ENCODE measurements at places on chromosomes 1 and 21.

DNA sequence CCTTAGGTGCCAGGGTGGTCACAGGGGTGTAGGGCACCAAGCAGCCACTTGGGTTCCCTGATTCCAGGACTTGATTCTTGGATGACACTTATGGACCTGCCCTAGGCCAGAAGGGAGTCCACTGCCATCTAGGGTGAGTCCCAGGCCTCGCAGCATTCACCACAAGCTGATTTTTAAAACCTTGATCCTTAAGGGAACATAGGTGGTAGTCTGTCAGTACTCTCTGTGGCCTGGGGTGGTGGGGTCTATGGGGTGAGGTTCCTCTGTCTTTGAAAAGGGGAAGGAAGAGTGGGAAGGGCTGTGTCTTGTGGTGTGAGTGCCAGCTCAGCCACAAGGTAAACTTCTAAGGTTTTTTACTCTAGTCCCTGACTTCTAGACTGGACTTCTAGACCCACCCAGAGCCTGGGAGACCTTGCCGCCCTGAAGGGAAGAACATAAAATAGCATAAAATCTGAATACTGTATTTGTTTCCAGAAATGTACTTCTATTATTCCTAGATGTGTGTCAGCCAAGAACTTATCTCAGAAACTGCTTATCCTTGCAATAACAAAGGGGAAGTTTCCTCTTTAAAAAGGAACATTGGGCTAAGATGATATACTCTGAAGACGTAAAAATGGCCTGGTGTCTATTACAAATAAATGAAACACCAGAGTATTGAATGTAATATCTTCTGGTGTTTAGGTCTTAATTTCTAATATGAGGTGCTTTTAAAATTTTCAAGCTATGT lies 757.3 kb downstream of the LTN1 start:
- no peak for DNase-seq

- no peak for DNase-seq
Measured at GRCh38 chr1:205945069-205945468, 1.8 kb upstream of the SLC26A9 start.

DNA sequence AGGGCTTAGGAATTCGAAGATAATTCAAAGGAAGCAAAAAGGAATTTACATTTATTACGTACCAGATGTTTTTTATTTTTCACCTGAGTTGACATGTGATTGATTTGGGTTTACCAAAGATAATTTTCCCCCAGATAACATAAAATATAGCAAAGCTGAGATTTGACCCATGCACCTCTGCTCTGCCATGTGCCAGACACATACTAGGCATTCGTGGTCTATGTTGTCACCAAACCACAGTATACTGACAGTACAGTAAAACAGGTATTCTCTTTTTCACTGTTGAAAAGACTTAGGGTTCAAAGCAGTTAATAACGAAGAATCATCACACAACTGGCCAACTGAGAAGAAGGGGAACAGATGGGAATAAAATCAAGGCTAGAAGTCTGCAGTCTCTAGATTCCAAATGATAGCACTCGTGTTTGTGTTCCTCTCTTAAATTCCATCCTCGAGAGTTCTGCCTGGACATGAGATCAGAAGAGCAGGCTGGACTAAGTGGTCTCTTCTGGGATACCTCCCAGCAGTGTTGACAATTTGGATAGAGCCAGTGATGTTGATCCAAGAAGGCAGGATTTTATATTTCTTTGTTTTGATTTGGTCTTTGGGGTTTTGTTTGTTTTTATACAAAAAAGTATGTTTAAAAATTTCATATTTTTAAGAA lies 85.3 kb upstream of the RAVER2 start:
- no peak for DNase-seq

DNA sequence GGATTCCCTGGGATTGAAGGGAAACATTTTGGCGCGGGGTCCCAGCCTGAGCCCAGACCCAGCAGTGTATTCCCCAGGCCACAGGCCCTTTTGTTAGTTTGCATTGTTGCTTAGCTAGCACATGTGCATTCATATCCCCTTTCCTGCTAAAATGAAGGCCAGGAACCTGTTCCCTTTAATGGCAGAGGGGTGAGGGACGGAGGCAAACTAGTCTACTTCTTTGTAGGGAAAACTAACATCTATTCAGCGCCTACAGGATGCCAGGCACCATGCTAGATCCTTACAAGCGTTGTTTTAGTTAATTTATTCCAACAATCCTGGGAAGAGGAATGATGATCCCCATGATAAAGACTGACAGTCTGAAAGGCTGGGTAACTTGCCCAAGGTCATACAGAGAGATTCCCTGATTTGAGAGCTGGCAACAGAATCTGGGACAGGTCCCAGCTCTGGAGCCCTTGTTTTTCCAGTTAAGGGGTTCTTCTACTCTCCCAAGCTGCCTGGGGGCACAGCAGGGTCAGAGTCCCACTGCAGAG lies 595 bp upstream of the E2F2 start:
- no peak for DNase-seq

DNA sequence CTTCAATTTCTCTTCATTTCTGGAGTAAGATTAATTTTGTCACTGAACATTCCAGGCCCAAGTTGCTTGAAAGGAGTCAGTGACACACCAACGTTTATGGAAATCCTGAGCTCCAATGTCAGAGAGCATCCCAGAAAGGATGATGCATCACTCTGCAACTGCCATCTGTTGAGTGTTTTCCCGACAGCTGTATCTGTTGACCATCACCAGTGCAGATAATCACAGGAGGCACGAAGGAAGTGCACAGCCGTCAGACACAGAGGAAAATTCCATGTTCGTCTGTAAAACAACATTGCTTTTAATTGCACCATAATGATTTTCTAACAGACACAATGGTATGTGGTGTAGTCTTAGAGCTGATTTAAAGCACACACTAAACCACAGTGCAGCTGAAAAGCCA lies 376.7 kb upstream of the ADGRL2 start:
- no peak for DNase-seq

GRCh38 chr1:92899780-92900179 lies 61.5 kb downstream of the DIPK1A start:
- no peak for DNase-seq

- DNase-seq, result no peak
Measured at GRCh38 chr1:205494115-205494514, 10.4 kb upstream of the CDK18 start.

- DNase-seq, result no peak
Measured at GRCh38 chr1:221841251-221841982, 99.5 kb upstream of the DUSP10 start.

DNA sequence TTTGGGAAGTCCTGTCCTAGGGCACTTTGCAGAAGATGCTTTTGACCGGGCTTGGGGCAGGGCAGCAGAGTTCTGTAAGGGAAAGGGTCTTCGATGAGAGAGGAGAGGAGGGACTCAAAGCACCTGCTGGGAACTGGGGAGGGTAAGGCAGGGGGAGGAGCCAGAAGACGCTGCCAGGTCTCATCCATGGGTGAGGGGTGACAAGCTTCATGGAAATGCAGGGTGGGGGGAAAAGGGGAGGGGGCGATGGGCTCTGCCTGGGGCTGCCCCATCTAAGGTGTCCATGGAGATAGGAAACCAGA lies 20.9 kb upstream of the C2CD2 start:
- no peak for DNase-seq

GRCh38 chr21:40471103-40471502 lies 375.9 kb downstream of the DSCAM start:
- no peak for DNase-seq

DNA sequence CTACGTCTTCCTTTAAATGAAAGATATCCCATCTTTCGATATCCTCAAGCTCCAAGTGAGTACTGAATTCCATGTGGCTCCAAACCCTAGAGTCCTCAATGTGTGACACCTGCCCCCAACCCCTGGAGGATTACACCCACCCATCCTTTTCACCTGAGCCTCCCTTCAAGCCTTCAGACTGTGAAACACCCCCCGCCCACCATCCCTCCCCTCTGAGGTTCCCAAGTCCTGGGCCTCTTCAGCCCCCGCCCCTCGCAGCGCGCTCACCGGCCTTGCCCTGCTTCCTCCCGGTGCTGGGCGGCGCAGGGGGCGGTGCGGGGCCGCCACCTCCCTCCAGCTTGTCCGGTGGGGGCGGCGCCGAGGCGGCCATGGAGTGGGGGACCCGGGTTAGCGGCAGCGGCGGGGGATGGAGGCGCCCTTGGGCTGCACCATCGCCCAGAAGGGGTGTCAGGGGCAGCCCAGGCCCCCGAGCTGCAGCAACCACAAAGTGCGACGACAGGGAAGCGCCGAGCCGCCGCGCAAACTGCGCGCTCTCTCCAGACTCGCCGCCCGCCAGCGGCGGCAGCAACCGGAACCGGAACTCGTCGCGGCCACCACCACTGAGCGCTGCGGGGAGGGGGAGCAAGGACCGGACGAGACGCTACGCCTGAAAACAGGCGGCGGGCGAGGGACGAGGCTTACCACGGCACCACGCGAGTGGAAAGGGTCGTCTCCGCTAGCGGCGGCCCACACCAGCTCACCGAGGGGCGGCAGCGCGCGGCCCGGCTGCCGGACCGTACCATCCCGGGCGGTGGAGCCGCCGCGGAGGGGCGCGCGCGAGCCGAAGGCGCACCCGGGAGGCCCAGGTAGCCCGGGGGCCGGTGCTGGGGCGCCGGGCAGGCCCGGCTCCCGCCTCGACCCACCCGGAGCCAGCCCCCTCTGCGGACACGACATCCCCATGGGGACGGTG lies at the start of gene PYGO2:
Gene PYGO2 (minus strand): TSS at position 576 of the 949 bp plus-strand sequence. CDS start 206 bp downstream, at position 370.
- no peak for DNase-seq

GRCh38 chr1:116397728-116398127 lies 24.7 kb downstream of the ATP1A1 start:
- DNase-seq, result no peak

GRCh38 chr1:3910049-3910731 lies 10.1 kb upstream of the C1orf174 start:
- no peak for DNase-seq

DNA sequence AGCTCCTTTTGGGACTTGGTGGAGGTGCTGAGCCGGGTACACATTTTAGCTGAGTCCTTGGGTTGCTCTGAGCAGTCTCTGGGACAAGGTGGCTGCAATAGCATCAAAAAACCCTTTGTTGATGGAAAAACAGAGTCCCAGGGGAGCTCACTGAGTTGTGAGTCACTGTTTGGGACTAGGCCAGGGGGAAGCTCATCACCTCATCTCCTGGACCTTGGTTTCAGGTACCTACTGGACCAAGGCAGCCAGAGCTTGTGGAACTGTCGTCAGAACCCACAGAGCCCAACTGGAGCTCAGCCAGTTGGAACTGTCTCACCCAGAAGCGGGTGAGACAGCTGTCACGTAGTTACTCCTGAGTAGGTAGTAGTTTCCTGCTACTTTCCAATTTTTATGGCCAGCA lies 146.7 kb downstream of the HLX start:
- DNase-seq, result no peak

DNA sequence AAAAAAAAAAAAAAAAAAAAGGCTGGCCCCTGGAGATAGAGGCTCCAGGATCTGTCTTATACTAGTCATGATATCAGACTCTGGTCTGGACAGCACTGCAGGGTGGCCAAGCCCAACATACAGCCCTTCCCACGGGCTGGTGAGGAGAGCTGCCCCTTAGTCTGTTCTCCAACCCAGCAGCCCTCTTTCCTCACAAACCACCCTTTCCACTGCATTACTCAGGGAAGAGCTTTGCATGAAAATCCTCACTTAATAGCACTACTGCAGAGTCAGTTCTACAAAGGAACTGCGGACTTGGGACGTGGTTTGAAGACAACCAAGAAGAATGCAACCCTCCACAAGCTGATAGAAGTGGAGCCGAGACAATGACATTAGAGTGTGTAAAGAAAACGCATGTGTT lies 5.7 kb downstream of the BCAR3 start:
- DNase-seq, result no peak

DNA sequence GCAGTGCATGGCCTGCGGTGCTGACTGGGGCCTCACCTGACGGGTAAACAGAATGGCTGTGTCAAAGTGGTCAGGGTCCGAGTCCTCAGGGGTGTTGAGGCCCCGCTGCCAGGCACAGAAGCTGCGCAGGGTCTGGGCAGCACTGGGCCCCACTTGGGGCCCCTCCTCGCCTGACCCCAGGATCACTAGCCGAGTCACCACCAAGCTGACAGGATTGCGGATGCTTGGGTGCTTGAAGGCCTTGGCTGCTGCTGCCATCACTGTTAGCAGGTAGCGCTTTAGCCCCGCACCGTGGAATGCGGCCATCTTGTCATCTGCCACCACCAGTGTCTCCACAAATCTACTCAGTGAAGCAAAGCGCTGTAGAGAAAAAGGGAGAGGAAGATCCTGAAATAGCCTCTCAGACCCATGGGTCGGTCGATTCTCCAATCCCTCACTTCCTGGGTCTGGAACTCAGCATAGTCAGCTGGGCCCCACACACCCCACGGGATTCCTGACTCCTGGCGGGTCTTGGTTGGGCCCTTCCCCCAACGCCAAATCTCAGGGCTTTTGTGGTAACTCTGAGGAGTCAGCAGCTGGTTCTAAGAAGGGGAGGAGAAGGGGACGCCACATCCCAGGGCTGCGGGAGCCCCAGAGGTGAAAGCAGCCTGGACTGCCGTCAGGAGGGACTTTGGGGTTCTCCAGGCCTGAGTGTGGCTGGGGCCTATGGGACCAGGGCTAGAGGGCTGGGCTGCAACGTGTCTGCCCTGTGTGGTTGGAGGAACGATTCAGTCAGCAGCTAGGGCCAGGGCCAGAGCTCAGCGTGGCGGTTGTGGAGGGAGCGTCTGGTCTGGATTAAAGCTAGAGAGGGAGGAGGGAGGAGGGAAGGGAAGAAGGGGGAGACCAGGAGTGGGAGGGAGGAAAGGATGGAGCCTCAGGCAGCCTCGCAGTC lies 2.1 kb downstream of the ADAMTS4 start:
- peak; percentile 59 for DNase-seq

- no peak for DNase-seq
Measured at GRCh38 chr1:61450454-61450853, 274.5 kb downstream of the TM2D1 start.

GRCh38 chr1:33944846-33945245 lies 81.0 kb downstream of the HMGB4 start:
- DNase-seq, result no peak

- no peak for DNase-seq
Measured at GRCh38 chr1:157198619-157199420, 60.6 kb upstream of the ETV3 start.

DNA sequence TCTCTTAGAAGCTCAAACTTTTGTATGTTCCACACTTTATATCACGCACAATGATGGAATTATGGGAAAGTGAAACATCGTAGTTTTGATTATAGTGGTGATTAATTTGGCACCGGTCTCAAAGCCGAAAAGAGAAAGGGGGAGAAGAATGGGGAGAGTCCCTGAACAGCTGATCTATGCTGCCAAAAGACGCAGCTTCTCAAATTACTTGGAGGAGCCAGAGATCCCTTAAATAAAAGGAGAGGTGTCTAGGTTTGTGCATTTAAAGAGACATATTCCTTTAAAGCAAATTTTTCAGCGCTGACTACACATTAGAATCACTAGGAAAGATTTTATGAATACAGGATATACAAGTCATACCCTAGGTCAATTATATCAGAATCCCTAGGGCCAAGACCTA lies 599.6 kb upstream of the ADAMTS5 start:
- no peak for DNase-seq

DNA sequence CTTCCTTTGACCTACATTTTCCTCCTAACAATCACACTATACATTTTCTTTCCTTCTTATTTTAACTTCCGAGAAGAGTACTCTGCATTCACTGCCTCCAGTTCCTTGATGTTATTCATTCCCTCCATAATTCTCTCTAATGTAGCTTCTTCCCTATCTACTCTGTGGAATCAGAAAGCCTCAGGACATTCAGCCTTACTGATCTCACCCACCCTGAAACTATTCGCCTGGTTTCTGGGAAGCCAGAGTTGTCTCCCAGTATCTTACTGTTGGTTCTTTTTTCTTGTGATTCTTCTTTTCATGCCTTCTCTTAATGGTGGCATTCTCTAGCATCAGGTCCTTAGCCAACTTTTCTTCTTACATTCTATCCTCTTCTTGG lies 45.5 kb downstream of the WDR64 start:
- no peak for DNase-seq
